ENCODE measurements at places on chromosomes 6 and 20. TPM values are rescaled to one million over a fixed set of nuclear protein-coding genes. Genes with fewer than 3 reads are reported as not detected.

DNA sequence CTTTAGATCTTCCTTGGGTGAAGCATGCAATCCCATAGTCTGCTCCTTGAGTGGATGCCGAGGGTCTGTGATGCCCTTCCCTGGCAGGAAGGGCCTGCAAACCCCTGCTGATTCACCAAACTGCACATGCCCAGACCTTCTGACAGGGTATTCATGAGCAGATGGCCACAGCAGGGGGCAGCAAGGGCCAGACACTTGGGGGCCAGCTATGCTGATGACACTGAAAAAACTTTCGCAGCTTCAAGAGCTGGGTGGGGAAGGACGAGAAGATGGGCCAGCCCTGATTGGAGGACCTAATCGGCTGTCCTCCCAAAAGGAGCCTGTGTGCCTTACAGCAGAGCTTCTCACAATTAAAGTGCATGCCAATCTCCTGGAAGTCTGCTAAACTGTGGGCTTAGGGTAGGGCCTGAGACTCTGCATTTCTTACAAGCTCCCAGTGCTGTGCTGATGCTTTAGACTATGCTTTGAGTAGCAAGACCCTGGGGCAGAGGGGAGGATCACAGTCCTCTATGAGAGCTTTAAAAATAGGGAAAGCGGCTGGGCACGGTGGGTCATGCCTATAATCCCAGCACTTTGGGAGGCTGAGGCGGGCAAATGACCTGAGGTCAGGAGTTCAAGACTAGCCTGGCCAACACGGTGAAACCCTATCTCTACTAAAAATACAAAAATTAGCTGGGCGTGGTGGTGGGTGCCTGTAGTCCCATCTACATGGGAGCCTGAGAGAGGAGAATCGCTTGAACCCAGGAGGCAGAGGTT lies 15.2 kb upstream of the GDAP1L1 start:
- H3K27ac ChIP-seq: no peak overlapping the region
- H3K4me1 ChIP-seq: no peaks in the 10 kb centered on the region
- H3K36me3 ChIP-seq: no peaks in the 10 kb centered on the region
- no peaks in the 10 kb centered on the region for H3K27me3 ChIP-seq
- no peak for DNase-seq
- no peak overlapping the region for H3K4me3 ChIP-seq

DNA sequence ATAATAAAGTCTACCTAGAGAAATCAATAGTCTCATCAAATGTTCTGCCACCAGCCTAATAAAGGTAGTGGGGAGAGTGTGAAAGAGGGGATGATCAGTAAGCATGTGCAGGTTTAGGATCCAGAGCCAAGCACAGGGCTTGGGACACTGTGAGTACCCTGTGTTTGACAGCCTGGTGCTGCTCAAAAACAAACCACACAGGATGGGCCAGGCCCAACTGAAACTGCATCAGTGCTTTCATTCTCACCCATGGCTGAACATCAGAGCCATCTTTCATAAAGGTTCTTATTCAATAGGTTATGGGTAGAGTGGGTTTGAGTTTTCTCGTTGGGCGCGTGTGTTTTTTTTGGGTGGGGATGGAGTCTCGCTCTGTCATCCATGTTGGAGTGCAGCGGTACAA lies 87.3 kb upstream of the NHSL1 start:
- H3K36me3 ChIP-seq: no peaks in the 10 kb centered on the region
- no peaks in the 10 kb centered on the region for H3K4me1 ChIP-seq
- no peaks in the 10 kb centered on the region for H3K27me3 ChIP-seq
- no peak overlapping the region for H3K27ac ChIP-seq
- H3K4me3 ChIP-seq: no peak overlapping the region
- no peak for DNase-seq

- no peak for DNase-seq
- H3K36me3 ChIP-seq: peaks cover under 1% of the 10 kb centered on the region
- peaks cover 68% of the 10 kb centered on the region for H3K4me1 ChIP-seq
- H3K27ac ChIP-seq: peak overlapping the region; percentile 89
Measured at GRCh38 chr20:62651285-62652021, 9.2 kb downstream of the SLCO4A1 start.

The BANF2 gene
- not detected for total RNA-seq

The LTA gene
- not detected for total RNA-seq
